ENCODE measurements at places on chromosomes 2 and 18. TPM values are rescaled to one million over a fixed set of nuclear protein-coding genes. Genes with fewer than 3 reads are reported as not detected.

The UPP2 gene
- 0.16 TPM for total RNA-seq

The ITGB6 gene
- 16.7 TPM for total RNA-seq

The SETBP1 gene
- total RNA-seq, result 40.1 TPM

The DSC3 gene
- 17.0 TPM for total RNA-seq

The LIMS2 gene
- 19.4 TPM for total RNA-seq

The TEKT4 gene
- not detected for total RNA-seq

The LRP1B gene
- total RNA-seq, result 21.8 TPM

The UGT1A10 gene
- not detected for total RNA-seq

The ALPG gene
- not detected for total RNA-seq

The SLC39A10 gene
- total RNA-seq, result 25.8 TPM

GRCh38 chr18:29457316-29457889 is 1280.5 kb upstream of the CDH2 start:
- DNase-seq, result no peak

GRCh38 chr18:46946656-46947282 is 29.4 kb downstream of the KATNAL2 start:
- DNase-seq, result peak; percentile 88

GRCh38 chr2:23679044-23679443 is 247.9 kb downstream of the ATAD2B start:
- DNase-seq, result no peak

- no peak for DNase-seq
Observed at GRCh38 chr2:24509840-24510239, 18.8 kb downstream of the NCOA1 start.

- peak; percentile 67 for DNase-seq
Observed at GRCh38 chr2:216666461-216667233, 28.7 kb downstream of the IGFBP5 start.

DNA sequence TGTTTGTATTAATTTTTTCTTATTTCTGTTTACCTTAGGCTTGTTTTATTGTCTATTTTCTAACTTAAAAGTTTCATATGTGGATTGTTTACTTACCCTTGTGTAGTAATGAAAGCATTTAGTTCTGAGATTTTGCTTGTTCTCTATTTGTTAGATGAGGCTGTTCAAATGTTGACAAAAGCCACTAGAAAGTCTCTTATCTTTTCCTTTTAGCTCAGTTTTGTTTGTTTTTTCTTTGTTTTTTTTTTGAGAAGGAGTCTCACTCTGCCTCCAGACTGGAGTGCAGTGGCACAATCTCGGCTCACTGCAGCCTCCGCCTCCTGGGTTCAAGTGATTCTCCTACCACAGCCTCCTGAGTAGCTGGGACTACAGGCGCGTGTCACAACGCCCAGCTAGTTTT is 30.9 kb downstream of the USP14 start:
- no peak for DNase-seq

DNA sequence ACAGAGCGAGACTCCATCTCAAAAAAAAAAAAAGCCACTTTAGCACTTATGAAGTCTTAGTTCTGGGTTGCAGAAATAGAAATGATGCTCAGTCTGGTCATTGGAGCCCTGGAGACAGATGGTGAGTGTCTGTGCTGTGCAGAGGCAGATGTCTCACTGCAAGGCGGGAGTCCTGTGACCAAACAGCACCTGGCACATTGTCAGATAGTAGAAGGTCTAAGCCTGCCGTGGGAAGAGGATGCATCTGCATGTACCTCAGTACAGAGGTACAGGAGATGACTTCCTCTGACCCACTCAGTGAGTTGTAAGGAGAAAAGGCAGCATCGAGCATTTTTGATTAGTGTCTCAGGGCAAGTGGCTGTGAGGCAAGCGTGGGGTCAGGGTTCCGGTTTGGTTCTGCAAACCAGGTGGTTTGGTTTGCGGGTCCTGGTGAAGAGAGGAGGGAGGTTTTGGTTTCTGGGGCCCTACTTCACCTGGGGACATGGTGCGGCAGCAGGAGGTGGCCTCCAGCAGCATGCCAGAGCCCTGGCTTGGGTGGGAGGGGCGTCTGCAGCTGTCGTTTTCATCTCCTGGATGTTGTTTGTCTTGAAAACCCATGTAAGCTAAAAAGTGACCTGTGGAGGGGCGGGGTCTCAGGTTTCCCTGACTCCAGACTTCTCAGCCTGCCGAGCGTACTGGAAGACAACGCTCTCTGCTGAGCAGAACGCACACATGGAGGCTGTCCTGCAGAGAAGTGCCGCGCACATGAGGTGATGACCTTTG is 3.8 kb downstream of the RBFA start:
- DNase-seq, result no peak

- DNase-seq, result no peak
Observed at GRCh38 chr18:5311301-5311989, 15.9 kb upstream of the ZBTB14 start.

- DNase-seq, result no peak
Observed at GRCh38 chr2:112182581-112183034, 44.4 kb downstream of the FBLN7 start.

DNA sequence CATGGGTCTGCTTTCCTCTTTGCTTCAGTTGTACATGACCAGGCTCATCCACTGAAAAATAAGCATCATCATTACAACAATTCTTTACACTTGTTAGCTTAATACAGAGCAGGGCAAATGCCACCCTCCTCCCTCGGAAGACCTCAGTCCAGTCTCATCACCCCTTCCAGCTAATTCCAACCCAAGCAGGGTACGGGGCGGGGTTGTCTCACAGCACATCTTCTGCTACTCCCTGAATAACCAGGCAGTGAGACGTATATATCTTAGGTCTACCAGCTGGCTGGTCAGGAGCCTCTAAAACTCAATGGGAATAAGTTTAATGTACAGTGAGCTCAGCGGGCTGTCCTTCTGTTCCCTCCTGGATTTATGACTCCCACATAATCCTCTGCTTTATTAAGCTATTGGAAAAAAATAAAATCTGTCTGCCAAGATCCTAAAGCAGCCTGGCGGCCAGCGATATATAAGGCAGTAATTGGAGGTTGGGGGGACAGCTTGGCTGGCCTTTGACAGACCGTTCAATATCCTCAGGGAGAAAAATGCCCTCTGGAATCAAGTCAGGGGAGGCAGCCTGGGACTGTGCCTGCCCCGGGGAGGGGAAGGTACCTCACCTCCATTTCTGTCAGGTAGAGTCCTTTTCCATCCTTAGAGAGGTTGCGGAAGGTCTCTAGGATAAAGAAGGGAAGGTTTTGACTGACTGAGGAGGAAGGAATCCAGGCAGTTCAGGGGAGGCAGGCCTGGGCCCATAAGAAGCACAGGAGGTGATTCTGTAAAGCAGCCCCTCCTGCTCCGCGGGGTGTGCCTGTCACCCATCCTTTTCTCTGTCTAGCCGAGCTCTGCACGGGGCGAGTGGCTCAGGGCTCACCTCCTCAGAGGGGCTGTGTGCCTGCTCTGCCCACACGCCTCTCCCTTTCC is 76.3 kb downstream of the CAPN13 start:
- DNase-seq, result no peak

- DNase-seq, result no peak
Observed at GRCh38 chr18:34281722-34282121, 57.0 kb upstream of the NOL4 start.

- no peak for DNase-seq
Observed at GRCh38 chr2:153476491-153476815, 2.1 kb downstream of the RPRM start.

GRCh38 chr2:158486970-158487325 is 30.2 kb downstream of the PKP4 start:
- no peak for DNase-seq

GRCh38 chr2:222907790-222908441 is 47.1 kb downstream of the ACSL3 start:
- DNase-seq, result no peak

DNA sequence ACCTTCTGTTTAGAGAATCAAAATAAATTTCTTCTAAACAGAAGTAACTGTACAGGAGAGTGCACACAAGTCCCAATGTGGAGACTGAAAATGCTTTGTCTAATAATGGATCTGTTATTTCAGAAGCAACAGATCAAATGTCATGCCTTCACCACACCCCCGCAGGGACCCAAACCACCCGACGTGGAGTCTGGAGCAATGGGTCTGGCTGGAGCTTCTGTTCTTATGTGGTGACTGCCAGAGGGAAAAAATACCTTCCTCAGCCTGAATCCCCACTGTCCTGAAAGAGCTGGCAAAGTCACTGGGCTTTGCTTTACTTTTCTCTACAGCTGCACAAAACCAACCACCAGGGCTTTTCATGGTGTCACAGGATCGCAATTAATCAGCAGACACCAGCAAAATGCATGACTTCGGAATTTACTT is 119.0 kb upstream of the ZFP36L2 start:
- DNase-seq, result no peak

- no peak for DNase-seq
Observed at GRCh38 chr18:4405965-4406364, 49.1 kb downstream of the DLGAP1 start.

DNA sequence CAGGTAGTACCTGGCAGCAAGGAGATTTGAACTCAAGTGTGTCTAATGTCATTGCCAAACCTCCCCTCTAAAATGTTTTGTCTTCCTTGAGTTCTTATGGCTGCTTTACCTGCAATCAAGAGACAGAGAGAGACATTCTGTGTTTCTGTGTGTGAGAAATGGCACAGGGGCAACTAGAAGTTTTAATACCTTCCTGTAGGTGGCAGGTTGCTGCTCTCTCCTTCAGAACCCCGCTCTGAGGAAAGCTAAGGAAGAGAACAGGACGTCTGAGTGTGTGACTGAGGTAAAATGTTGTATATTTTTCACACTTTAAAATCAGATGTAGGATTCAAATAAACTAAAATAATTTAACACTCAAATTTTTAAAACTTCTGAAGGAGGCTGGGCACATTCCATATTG is 19.2 kb downstream of the DTNA start:
- DNase-seq, result no peak

GRCh38 chr2:50748671-50749070 is 283.3 kb downstream of the NRXN1 start:
- DNase-seq, result no peak

GRCh38 chr2:111186121-111186715 is 65.5 kb downstream of the BCL2L11 start:
- DNase-seq, result no peak

DNA sequence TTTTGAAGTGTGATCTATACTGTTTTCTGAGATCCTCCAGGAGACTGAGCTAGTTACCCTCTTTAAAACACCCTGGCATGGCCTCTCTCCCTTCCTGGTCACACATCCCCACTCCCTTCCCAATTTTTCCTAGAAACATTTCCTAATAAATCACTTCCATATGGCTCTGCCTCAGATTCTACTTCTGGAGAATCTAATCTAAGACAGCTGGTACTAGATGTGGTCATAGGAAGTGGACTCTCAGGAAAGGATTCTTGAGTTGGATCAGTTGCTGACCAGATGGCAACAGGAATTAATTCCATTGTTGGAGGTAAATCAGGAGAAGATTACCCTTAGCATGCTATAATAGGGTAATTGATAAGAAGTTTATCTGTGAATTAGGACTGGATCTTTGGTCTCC is 310.5 kb downstream of the SATB2 start:
- DNase-seq, result no peak

GRCh38 chr2:65589667-65590066 is 157.3 kb upstream of the SPRED2 start:
- no peak for DNase-seq

GRCh38 chr18:9109523-9109922 is 7.0 kb downstream of the NDUFV2 start:
- DNase-seq, result no peak

DNA sequence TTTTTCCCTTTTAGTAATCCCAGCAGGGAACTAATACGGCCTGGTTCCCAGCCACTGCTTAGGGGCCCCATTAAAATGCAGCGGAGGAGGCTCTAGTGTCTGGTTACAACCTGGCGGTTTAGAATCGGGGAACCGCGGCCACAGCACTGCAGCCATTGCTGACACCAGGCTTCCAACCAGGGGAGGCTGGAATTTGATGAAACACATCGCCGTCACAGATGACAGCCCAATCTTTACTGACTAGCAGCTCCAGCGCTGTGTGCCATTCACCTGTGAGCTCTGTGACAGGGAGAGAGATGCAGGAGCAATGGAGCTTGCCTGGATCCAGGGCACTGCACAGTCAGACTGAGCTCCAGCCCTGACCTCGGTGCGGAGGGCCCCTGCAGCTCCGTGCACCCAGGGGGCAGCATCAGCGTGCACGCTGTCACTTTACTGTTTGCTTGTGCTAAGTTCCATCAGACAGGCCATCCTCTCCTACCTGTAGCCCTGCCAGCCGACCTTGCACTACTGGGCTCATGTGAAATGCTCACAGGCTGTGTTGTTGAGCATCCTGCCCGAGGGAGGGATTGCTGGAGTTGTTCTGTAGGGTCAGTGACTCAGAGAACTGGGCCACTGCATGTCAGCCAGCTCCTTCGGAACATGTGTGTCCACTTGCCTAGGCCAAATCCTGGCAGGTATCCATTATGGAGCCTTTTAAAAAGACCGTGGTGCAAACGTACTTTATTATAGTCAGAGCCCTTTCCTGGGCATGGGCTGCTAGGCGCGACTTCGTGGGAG is 203.5 kb downstream of the SEPTIN10 start:
- DNase-seq, result no peak

DNA sequence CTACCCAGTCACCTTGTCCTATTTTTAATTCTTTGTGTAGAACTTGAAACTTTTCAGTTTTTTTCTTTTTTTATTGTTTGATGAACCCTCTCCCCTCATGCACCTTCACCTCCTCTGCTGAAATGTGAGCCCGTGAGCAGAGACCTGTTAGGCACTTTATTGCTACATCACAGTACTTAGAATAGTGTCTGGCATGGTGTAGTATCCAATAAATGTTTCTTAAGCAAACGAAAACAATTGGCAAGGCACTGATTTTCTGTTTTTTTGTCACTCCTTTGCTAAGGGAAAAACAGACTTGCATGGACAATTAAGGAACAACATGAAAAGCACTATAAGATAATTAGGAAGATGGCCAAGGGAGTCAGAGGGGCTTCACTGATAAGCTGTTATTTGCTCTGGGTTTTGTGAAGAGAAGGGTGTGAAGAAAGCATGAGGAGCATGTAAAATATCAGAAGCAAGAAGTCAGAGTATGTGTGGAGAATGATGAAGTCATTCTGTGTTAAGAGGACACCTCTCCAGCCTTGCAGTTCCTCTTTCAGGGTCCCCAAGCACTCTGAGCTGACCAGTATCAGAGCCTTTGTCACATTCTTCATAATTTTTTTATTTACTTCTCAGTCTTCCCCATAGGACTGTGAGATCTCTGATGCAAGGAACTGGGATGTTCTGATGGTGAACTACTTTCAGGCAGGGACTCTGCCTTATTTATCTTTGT is 99.7 kb upstream of the CAVIN2 start:
- no peak for DNase-seq

GRCh38 chr2:218138047-218138446 is 12.2 kb downstream of the CXCR2 start:
- DNase-seq, result no peak
